Hepatocyte (in vitro differentiated cells): ENCODE measurements at places on chromosomes 13 and 19.

DNA sequence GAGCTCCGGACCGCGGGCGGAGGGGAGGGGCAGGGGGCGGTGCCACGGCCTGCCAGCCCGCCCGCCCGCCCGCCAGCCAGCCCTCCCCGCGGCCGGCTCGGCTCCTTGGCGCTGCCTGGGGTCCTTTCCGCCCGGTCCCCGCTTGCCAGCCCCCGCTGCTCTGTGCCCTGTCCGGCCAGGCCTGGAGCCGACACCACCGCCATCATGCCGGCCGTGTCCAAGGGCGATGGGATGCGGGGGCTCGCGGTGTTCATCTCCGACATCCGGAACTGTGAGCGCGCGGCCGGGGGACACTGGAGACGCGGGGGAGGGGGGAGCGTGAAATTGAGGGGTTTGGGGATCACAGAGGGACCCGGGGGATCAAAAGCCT is at the start of gene AP2A1:
AP2A1 (plus strand) TSS at position 72 of the 370 bp plus-strand sequence; CDS start at position 205, 133 bp downstream.
- H3K27ac ChIP-seq: peak within 1 kb of the TSS; percentile 92
- H3K36me3 ChIP-seq: no peaks in the 10 kb centered on the region
- H3K27me3 ChIP-seq: no peaks in the 10 kb centered on the region
- H3K4me1 ChIP-seq: peaks cover 11% of the 10 kb centered on the region
- DNase-seq: no peak

GRCh38 chr19:49570997-49571676 is 9.2 kb downstream of the NOSIP start:
- peaks cover 25% of the 10 kb centered on the region for H3K4me1 ChIP-seq
- H3K27ac ChIP-seq: peak overlapping the region; percentile 48
- no peaks in the 10 kb centered on the region for H3K27me3 ChIP-seq

DNA sequence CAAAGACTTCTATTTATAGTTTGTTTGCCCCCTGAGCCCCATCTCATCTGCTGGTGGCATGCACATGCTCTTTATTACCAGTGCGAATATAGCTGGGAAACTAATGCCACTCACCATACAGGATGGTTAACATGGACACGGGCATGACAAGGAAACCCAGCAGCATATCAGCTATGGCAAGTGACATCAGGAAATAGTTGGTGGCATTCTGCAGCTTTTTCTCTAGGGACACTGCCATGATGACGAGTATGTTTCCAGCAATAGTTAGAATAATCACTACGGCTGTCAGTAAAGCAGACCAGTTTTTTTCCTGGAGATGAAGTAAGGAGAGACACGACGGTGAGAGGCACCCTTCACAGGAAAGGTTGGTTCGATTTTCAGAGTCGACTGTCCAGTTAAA is 1.5 kb downstream of the HTR2A start:
- no peak for DNase-seq
- H3K27ac ChIP-seq: no peak overlapping the region
- H3K4me1 ChIP-seq: peaks cover 4% of the 10 kb centered on the region

DNA sequence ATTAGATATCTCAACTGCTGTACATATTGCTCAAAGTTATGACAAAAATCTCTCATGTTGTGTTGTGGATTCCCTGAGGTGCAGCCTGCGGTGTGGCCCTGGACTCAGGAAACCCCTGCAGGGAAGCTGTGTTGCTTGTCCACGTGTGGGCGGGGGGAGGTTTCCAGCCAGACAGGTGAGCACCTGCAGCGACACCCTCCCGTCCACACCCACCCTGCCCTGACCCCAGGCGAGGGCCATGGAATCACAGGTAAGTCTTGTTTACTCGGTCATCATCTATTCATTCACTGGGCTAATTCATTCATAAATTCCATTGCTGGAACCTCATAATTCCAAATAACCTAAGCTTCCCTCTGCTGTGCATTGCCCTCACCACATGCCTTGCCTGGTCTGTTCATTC is 14.1 kb downstream of the PLPP2 start:
- H3K4me1 ChIP-seq: no peaks in the 10 kb centered on the region
- H3K4me3 ChIP-seq: no peak overlapping the region
- DNase-seq: no peak
- no peak overlapping the region for H3K27ac ChIP-seq
- H3K27me3 ChIP-seq: no peaks in the 10 kb centered on the region
- no peaks in the 10 kb centered on the region for H3K36me3 ChIP-seq

- H3K4me3 ChIP-seq: no peak overlapping the region
- no peak overlapping the region for H3K27ac ChIP-seq
- no peaks in the 10 kb centered on the region for H3K4me1 ChIP-seq
Observed at GRCh38 chr13:30401347-30401746, 20.9 kb upstream of the UBE2L5 start.

- H3K27me3 ChIP-seq: no peaks in the 10 kb centered on the region
- peaks cover 32% of the 10 kb centered on the region for H3K4me1 ChIP-seq
- H3K27ac ChIP-seq: peak overlapping the region; percentile 85
- DNase-seq: no peak
- H3K4me3 ChIP-seq: no peak overlapping the region
Observed at GRCh38 chr13:93730780-93731179, 504.2 kb downstream of the GPC6 start.

DNA sequence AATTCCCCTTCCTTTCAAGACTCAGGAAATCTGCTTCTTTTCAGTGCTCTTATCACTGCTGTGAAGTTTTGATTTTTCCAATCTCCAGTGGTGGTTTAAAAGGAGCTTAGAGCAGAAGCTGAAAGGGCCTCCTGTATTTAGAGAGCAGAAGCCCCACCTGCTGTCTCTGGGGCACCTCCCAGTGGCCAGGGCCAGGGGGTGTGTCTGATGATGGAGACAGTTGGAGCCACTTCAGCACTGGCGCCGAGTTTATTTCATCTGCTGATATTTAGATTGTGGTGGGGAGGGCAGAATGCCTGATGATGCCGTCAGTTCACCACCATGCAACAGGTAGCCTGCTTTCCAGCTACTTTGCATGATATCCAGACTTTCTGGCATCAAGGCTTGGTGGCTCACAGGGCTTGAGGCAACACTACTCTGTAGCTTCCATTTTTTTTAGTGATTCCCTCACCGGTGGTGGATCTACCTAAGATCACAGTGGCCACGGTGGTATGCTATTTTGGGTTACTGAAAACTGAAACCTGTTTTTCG is 371.9 kb downstream of the KCNRG start:
- H3K4me1 ChIP-seq: peaks cover 18% of the 10 kb centered on the region
- no peak overlapping the region for H3K4me3 ChIP-seq
- H3K36me3 ChIP-seq: no peaks in the 10 kb centered on the region
- peak; percentile 69 for DNase-seq
- peak overlapping the region; percentile 87 for H3K27ac ChIP-seq

- H3K4me1 ChIP-seq: no peaks in the 10 kb centered on the region
- no peak overlapping the region for H3K4me3 ChIP-seq
- no peak for DNase-seq
- H3K27ac ChIP-seq: no peak overlapping the region
- H3K27me3 ChIP-seq: no peaks in the 10 kb centered on the region
Observed at GRCh38 chr19:57377498-57378146, 12.0 kb upstream of the ZNF548 start.

DNA sequence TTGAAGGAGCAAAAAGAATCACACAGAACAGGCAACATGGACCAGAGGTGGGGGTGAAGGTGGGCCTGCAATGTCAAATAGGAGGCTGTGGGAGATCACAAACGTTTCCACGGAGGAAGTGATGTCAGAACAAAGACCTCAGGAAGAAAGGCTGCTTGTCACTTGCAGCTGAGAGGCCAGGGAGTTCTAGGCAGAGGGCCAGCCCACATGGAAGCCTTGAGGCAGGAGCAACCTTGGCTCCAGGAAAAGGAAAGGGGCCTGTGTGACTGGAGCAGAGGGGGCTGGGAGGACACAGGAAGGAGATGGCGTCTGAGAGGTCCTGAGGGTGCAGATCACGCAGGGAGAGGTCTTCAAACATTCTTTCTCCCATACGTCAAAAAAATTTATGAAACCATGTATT is 16.3 kb downstream of the ZNF160 start:
- no peak for DNase-seq
- H3K4me1 ChIP-seq: no peaks in the 10 kb centered on the region
- H3K27ac ChIP-seq: no peak overlapping the region
- H3K4me3 ChIP-seq: no peak overlapping the region
- H3K36me3 ChIP-seq: no peaks in the 10 kb centered on the region
- no peaks in the 10 kb centered on the region for H3K27me3 ChIP-seq

GRCh38 chr13:30745906-30746686 is 10.8 kb downstream of the ALOX5AP start:
- no peaks in the 10 kb centered on the region for H3K27me3 ChIP-seq
- DNase-seq: peak; percentile 24
- no peak overlapping the region for H3K27ac ChIP-seq
- H3K36me3 ChIP-seq: no peaks in the 10 kb centered on the region
- H3K4me1 ChIP-seq: peaks cover 20% of the 10 kb centered on the region

GRCh38 chr13:104641309-104641708 is 1575.1 kb upstream of the SLC10A2 start:
- H3K27me3 ChIP-seq: no peaks in the 10 kb centered on the region

- H3K4me1 ChIP-seq: no peaks in the 10 kb centered on the region
- H3K27ac ChIP-seq: no peak overlapping the region
- no peak for DNase-seq
- H3K27me3 ChIP-seq: no peaks in the 10 kb centered on the region
Observed at GRCh38 chr13:41034881-41035280, 15.8 kb upstream of the ELF1 start.

- no peak overlapping the region for H3K27ac ChIP-seq
- no peaks in the 10 kb centered on the region for H3K4me1 ChIP-seq
- no peak overlapping the region for H3K4me3 ChIP-seq
- no peaks in the 10 kb centered on the region for H3K27me3 ChIP-seq
- no peak for DNase-seq
Observed at GRCh38 chr13:109447667-109448066, 338.7 kb downstream of the IRS2 start.

- H3K4me3 ChIP-seq: peak overlapping the region; percentile 34
- H3K27ac ChIP-seq: peak overlapping the region; percentile 84
- no peak for DNase-seq
- peaks cover 4% of the 10 kb centered on the region for H3K4me1 ChIP-seq
Observed at GRCh38 chr13:36920616-36921185, 663 bp upstream of the SMAD9 start.

DNA sequence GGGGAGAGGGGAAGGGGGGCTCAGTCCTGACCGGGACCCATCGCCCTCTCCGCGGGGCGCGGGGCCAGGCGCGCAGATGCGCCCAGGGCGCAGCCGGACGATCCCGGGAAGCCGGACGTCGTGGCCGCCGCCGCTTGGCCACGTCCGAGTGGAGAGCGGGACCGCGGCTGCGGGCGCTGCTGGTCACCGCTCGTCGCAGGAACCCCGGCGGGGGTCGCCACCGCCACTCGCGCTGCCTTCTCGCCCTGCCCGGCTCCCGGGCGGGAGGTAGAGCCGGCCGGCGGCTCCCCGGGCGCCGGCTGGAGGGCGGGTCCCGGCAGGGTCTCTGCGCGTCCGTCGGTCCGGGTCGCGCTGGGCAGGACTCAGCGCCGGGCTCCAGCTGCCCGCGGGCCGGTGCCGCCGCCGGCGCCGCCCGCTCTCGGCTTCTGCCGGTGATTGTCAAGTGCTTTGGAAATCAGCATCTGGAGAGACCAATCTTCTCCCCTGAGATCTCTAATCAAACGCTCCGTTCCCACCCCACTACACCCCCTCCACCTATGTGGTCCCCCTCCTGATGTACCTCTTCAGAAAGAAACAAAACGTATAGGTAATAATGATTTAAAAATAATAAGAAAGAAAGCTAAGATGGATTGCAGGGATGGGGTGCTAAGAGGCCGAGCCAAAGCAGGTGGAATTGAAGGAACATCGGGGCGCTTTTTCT is 464.4 kb downstream of the ITGBL1 start:
- no peak overlapping the region for H3K27ac ChIP-seq
- no peak overlapping the region for H3K4me3 ChIP-seq
- H3K36me3 ChIP-seq: no peaks in the 10 kb centered on the region

- H3K4me3 ChIP-seq: peak overlapping the region; percentile 77
- H3K4me1 ChIP-seq: peaks cover 52% of the 10 kb centered on the region
- peak overlapping the region; percentile 98 for H3K27ac ChIP-seq
Observed at GRCh38 chr13:98575009-98575903, 1.7 kb downstream of the STK24 start.
